ENCODE measurements at places on chromosomes 6 and 20.

DNA sequence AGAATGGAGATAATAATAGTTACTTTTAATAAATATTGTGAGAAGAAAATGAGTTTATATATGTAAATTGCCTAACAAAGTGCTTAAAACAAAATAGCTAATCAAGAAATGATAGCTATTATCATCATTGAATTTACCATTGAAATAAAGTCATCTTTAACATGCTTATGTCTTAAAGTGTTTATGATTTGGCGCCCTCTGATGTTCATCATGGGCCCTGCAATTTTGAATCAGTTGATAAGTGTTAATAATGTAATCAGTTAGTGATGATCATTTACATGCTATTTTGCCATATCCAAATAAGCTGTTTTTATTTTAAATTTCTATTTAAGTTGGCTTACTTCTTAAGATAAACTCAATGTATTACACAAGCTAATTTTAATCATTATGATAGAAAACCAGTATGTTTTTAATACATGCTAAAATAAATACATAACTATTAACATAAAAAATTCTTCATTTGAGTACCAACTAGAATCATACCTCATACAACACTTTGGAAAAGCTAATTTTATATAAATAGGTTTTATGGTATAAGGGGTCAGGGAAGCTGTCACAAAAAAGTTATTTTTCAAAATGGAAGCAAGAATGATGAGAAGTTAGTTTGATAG, 39.2 kb upstream of the TPD52L1 start:
- DNase-seq, result peak; percentile 46

- DNase-seq, result no peak
Observed at GRCh38 chr6:137471497-137471896, 22.7 kb downstream of the OLIG3 start.

DNA sequence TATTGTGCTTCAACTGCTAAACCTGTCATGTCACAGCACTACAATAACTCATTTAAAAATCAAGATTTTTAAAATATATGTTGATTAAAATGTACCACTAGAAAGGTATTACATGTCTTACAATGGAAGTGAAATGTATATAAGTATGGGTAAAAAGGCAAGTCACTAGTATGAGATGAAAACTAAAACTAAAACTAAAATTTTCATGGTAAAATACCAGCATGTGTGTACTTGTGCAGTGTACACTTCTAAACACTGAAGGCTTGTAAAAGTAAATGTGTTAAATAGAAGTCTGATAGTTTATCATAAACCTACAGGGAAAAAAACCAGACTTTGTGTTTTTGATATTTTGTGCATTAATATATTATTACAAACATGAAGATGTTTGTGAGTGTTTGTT, 13.7 kb upstream of the TMEM244 start:
- DNase-seq, result no peak

DNA sequence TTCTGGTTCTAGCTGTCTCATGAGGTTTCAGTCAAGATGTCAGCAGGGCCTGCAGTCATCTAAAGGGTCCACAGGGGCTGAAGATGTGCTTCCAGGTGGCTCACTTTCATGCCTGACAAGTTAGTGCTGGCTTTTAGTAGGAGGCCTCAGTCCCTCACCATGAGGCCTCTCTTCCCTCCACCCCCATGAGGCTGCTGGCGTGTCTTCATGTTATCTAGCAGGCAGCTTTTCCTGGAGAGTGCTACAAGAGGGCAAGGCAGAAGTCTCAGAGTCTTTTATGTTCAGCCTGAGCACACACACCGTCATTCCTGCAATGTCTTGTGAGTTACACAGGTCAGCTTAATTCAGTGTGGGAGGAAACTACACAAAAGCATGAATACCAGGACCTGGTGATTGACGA, 769.9 kb downstream of the HDGFL1 start:
- no peak for DNase-seq

- DNase-seq, result no peak
Observed at GRCh38 chr6:147637620-147638195, 129.2 kb downstream of the SAMD5 start.

GRCh38 chr6:21987501-21987957, 309.3 kb downstream of the PRL start:
- no peak for DNase-seq

Data from AML-193 (cell line).